ENCODE measurements at places on chromosomes 5 and 9.

- peak; percentile 25 for DNase-seq
These were observed 154.8 kb upstream of the TBC1D2 start for GRCh38 chr9:98410185-98410697.

GRCh38 chr5:4941957-4942830 is 197.9 kb upstream of the ADAMTS16 start:
- DNase-seq: peak; percentile 10

- no peak for DNase-seq
These were observed 95.1 kb downstream of the BRINP1 start for GRCh38 chr9:119273984-119274665.

DNA sequence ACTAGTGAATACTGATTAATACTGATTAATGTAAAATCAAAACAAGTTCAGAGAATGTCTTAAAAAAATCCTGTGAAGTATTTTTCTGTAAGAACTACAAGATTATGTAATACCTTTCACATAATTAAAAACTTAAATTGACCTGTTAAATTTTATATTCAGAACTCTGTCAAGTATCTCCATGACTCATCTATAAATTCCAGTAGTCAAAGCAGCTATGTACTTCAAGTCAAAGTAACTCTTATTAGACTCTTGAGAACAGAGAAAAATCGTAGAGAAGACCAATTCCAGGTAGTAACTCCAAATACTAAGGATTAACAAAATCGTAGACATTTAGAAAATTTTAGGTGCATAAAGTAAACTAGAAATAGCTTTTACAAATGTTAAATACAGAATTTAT is 77.1 kb downstream of the HOMER1 start:
- DNase-seq: no peak

GRCh38 chr5:45355189-45355992 is 340.8 kb downstream of the HCN1 start:
- DNase-seq: no peak

DNA sequence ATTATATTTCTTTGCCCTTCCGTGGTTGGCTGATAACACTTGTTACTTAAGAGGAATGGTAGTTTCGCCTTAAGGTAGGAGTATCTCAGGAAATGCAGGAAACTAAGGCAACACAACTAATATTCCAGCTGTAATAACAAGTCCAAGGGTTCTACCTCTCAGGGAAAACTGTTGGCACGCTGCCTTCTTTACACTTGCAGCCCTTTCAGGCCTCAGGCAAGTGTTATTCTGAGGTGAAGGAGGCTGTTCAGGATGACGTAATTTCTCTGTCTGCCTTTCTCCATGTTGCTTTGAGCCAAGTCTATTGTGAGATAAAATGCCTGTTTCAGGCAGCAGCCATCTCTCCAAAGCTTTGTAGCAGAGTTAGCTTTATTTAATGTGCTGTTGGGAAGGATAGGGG is 38.0 kb downstream of the VCAN start:
- no peak for DNase-seq

- no peak for DNase-seq
These were observed 138.2 kb downstream of the MVB12B start for GRCh38 chr9:126464694-126465441.

DNA sequence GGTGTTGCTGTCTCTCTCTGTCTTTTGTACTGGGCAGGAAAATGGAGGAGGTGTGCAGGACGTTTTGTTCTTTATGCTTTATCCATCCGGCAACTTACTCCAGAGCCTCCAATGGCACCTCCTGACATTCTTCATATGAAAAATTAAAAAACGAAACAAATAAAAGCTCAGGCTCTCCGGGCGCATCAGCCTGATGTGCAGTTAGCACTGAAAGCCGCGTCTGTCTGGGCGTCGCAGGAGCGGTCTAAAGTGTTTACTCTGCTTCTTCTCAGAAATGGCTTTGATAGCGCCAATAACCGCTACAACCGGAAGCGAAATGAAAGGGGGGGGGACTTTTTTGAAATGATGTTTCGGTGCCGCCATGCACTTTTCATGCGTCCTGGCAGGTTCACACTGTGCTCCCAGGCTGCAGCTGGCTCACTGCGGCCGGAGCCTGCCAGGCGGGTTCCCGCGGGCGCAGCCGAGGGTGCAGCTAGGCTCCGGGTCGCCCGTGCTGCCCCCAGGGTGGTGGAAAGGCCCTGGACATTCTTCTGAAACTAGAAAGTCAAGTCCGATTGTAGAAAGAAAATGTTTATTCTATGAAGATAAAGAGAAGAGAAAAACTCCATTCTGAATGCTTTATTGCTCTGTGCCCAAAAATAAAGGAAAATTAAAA is 407.7 kb upstream of the IRX1 start:
- no peak for DNase-seq

GRCh38 chr9:134917431-134918373 is at the start of gene FCN1:
Gene FCN1 (minus strand): TSS chr9:134917912. CDS start chr9:134917871, 41 bp downstream.
- DNase-seq: no peak

Measured in COLO829 (cell line).